ENCODE measurements at places on chromosomes 5 and 9. TPM values are rescaled to one million over a fixed set of nuclear protein-coding genes. Genes with fewer than 3 reads are reported as not detected.

PCDHGA8 gene
- 0.95 TPM for total RNA-seq

BTNL8 gene
- total RNA-seq: not detected

SHOC1 gene
- total RNA-seq: not detected

GPRIN1 gene
- total RNA-seq: 9.3 TPM

JADE2 gene
- total RNA-seq: 19.2 TPM

ADRA1B gene
- total RNA-seq: not detected

FOCAD gene
- total RNA-seq: 66.9 TPM

SPDL1 gene
- total RNA-seq: 46.8 TPM

MIGA2 gene
- total RNA-seq: 28.0 TPM

SPINK5 gene
- 0.91 TPM for total RNA-seq

DAPK1 gene
- 119 TPM for total RNA-seq

Measured in endothelial cell of umbilical vein (primary cell).